Fibroblast of upper back skin (primary cell): ENCODE measurements at places on chromosomes 11 and 22.

DNA sequence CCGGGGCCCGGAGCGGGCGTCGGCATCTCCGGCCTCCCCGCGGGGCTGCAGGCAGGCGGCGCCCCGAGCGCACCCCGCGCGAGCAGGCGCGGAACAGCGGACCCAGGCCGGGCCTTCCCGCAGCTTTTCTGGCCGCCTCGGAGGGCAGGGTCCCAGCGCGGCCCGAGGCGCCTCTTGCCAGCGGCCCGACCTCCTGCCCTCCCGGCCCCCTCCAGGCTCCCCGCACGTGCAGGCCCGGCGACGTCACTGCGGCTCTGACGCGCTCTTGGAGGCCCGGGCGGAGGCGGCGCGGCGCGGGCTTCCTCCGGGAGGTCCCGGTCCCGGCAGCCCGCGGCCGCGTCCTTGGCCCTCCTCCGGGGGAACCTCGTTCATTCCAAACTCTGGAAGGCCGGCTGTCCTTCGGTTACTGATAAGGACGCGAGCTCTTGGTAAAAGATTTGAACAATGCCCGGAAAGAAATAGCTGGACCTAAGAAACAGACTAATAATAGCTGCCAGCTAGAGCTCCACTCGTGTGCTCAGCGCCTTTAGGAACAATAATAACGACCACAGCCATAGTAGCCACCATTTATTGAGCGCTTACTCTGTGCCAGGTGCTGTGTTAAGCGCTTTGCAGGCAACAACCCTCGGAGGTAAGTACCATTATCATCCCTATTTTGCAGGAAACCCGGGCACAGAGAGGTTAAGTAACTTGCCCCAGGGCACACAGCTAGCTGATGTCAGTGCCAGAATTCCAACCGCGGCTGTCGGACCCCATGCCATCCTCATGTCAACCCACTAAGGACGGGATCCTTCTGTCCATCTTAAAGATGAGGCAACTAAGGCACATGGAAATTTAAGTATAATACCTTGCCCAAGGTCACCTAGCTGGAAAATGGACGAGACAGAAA lies 39.1 kb upstream of the CREB3L1 start:
- DNase-seq = peak; percentile 45

- peak; percentile 78 for DNase-seq
These were observed 113.6 kb downstream of the MICAL3 start for GRCh38 chr22:17910561-17911311.

GRCh38 chr22:28898233-28898629 lies 14.9 kb downstream of the ZNRF3 start:
- DNase-seq = no peak

GRCh38 chr11:87366346-87366745 lies 328.6 kb downstream of the TMEM135 start:
- DNase-seq = no peak

- DNase-seq = no peak
These were observed 934.9 kb downstream of the BRD1 start for GRCh38 chr22:48892578-48893287.

DNA sequence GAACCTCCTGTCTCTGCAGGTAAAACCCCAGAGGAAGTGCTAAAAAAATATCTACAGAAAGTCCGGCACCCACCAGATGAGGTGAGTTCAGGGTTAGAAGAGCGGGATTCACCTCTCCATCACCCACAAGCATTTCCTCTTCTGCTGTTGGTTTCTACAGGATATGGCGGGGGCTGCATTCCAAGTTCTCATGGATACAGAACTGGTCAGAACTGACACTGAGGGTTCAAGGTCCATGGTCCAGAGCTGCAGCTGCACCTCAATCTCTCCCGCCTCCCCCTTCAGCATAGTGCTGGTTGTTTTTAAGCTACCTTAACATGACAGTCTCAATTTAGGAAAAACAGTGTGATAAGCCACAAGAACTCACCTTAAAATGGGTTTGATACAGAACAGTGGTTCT lies 19.2 kb downstream of the DTX4 start:
- DNase-seq = no peak

GRCh38 chr11:102950622-102951081 lies 4.9 kb downstream of the MMP13 start:
- peak; percentile 69 for DNase-seq

- no peak for DNase-seq
These were observed 40.2 kb upstream of the SLC25A1 start for GRCh38 chr22:19218541-19219233.

DNA sequence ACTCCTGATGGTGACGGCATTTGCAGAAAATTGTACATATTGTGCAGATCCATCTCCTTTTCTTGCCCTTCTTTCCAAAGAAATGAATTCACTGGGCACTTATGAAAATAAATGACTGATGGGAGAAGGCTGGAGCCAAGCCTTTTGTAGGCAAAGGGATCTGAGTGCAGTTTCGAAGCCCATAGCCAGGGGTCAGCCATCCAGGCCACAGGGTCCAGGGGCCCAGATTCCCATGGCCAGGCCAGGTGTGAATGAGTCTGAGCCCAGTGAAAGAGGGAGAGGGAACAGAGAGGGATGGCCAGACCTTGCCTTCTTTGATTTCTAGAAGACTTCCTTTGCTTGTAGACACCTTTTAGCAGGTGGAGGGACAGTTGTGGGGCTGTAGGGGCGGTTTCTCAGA lies 209.1 kb downstream of the KIRREL3 start:
- no peak for DNase-seq

GRCh38 chr11:16793009-16793408 lies 54.6 kb downstream of the C11orf58 start:
- no peak for DNase-seq

DNA sequence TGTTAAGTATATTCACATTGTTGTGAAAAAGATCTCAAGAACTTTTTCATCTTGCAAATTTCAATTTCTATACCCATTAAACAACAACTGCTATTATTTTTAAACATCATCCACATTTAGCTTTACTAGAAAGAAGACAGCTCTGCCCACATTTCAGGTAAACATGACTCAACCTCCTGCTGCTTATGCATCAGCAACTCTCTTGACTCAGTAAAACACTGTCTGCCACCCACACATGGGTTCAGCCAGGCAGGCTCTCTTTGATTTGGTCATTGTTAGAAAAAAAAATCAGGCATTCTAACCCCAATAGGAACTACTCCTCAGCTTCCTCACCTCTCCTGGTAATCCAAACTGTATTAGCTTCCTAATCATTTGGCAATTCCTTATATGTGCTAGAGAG lies 5.1 kb upstream of the ENDOD1 start:
- DNase-seq = no peak

GRCh38 chr22:40308999-40309573 lies 37.2 kb upstream of the ADSL start:
- no peak for DNase-seq

- no peak for DNase-seq
These were observed 10.1 kb upstream of the NCF4 start for GRCh38 chr22:36850682-36851081.

- peak; percentile 44 for DNase-seq
These were observed 15.4 kb upstream of the IFITM3 start for GRCh38 chr11:335779-336658.

GRCh38 chr11:116640641-116641402 lies 132.0 kb downstream of the BUD13 start:
- DNase-seq = no peak

GRCh38 chr11:93054881-93055280 lies 85.4 kb downstream of the MTNR1B start:
- DNase-seq = peak; percentile 94

GRCh38 chr22:24153353-24153752 lies 27.9 kb upstream of the SUSD2 start:
- DNase-seq = peak; percentile 39

- DNase-seq = no peak
These were observed 58.1 kb upstream of the BARX2 start for GRCh38 chr11:129317571-129317970.

- no peak for DNase-seq
These were observed 36.3 kb upstream of the CBX7 start for GRCh38 chr22:39188809-39189208.

DNA sequence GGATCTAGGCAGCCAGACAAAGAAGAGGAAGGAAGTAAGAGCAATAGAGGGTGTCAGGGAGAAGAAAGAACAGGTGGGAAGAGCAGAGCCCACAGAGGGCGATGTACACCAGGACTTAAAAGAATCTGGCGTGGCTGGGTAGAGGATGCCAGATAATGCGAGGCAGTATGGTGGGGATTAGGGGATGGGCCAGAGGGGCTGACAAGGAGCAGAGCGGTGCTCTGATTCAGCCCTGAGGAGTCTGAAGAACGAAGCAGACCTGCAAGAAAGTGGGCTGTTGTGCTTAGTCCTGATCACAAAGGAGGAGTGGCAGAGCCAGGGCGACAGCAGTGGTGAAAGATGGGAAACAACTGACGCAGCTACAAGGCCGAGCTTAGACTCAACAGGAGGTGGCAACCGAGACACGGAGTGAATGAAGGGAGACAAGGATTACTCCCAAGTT lies 163.7 kb downstream of the LARGE1 start:
- no peak for DNase-seq

DNA sequence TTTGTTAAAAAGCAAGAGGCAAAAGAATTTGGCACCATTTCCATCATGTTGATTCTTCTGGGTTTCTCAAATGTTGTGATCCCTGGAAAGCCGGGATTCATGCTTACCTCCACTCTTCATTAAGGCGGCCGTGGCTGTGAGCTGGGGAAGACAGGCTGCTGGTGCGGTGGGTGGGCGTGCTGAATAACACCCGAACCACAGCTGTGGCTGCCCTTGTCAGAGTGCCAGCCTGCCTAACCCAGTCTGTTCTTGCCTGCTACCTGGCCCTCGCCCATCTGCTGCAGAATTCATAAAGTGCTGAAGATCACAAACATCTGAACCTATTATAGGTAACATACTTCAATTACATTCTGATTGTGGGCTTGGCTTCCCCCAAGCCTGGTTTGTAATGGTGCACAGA lies 95.8 kb upstream of the RCN1 start:
- no peak for DNase-seq

DNA sequence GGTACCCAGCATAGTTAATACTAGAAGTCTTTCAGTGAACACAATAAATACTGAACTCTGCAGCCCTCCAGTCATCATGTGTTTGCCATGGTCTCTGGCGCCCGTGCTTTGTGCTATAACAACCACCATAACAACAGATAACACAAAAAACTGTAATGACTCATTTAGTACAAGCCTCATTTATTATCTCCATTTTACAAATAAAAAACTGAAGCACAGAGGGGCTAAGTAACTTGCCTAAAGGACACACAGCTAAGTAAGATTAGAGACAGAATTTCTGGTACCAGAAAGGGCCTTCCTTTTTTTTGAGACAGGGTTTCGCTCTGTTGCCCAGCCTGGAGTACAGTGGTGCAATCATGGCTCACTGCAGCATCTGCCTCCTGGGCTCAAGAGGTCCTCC lies 19.5 kb downstream of the RBFOX2 start:
- peak; percentile 33 for DNase-seq

- DNase-seq = no peak
These were observed 108.0 kb downstream of the CCDC81 start for GRCh38 chr11:86482692-86483091.

- DNase-seq = peak; percentile 78
These were observed 28.0 kb upstream of the RRAS2 start for GRCh38 chr11:14386895-14387480.

GRCh38 chr11:122069707-122070360 lies 46.2 kb downstream of the BLID start:
- peak; percentile 95 for DNase-seq

DNA sequence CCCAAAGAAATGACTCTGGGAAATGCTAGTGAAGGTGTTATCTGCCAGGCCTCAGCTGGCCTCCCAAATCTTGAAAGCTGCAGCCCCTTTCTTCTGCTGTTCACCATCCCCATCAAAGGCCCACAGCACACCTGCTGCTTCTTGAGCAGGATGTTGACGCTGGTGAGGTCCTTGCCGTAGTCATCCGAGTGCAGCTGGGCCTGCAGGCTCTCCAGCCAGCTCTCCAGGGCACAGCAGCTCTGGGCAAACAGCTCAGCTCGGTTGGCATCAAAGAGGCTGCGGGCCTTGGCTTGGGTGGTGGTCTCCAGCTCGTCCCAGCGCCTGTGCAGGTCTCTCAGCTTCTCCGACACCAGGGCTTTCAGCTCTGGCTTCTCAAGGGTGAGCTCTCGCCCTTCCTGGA lies 18.5 kb upstream of the RBM4B start:
- no peak for DNase-seq

- no peak for DNase-seq
These were observed 72.9 kb upstream of the EED start for GRCh38 chr11:86171627-86172026.
